ENCODE measurements at places on chromosomes 16 and 17. TPM values are rescaled to one million over a fixed set of nuclear protein-coding genes. Genes with fewer than 3 reads are reported as not detected.

GRCh38 chr16:26475596-26475995 lies 591.1 kb upstream of the C16orf82 start:
- DNase-seq, result no peak

CTRB1 gene
- 0.18 TPM for polyA plus RNA-seq

DNA sequence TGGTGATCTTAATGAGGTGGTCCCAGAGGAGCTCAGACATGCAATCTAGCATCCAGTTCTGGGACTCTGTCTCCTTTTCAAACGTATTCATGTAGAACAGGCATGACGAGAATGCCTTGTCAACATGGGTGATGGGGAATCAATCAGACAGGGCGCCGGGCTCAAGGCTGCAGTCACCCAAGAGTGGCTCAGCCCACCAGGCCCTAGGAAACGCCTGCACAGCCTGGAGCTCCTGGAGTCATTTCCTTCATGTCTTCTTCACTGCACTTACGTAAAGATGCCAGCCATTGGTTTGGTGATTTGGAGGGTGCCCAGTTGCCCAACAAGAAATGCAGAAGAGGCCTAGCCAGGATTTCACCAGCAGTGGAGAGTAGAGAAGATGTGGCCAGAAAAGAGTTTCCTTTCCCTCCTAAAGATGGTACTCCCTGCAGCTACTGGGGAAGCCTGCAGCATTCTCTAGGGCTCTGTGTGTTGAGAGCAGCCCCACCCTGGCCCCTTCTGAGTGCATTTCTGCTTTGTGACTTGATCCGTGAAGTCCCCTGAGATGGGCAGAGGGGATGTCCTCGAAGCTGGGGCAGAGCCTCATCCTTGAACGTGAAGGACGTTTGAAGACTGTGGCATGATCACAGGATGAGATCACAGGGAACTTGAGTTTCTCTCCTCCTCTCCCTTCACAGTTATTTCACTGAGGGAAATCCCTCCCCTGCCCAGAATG lies 24.0 kb upstream of the STH start:
- DNase-seq, result no peak

- DNase-seq, result no peak
Observed at GRCh38 chr17:8212312-8213180, 2.2 kb upstream of the AURKB start.

- DNase-seq, result no peak
Observed at GRCh38 chr16:89831810-89832328, 3.6 kb downstream of the SPIRE2 start.

GRCh38 chr17:27306276-27306835 lies 12.4 kb downstream of the WSB1 start:
- DNase-seq, result no peak

DNA sequence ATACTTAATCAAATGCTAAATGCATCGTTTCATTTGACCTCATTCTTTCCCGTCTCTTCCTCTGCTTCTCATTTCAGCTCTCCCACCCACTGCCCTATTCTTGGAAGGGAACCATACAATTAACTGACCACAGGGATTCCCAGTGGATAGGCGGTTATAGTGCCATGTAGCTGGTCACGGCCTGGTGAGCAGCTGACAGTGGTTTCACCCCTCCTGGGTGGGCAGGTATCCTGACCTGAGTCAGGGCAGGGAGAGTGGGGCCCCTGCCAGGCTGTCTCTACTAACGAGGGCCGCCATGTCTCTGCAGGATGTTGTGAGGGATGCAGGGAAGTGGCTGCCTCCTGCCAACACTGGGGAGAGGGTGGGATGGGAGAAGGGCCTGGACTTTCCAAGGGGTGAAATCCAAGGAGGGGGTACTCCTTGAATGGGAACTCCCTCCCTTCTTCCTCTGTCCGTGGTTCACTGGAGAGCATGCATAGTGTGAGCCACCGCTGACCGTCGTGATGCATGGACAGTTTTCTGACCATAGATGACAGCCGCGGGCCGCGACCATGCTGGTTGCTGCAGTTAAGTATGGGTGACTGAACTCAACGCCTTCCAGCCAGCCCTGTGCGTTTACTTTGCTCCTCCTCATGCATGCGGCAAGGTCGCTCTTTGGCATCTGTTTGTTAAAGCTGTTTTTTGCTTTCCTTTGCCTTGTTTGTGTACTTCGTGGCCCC lies 95.9 kb downstream of the RPTOR start:
- no peak for DNase-seq

SEZ6L2 gene
- polyA plus RNA-seq, result 8.2 TPM

DNA sequence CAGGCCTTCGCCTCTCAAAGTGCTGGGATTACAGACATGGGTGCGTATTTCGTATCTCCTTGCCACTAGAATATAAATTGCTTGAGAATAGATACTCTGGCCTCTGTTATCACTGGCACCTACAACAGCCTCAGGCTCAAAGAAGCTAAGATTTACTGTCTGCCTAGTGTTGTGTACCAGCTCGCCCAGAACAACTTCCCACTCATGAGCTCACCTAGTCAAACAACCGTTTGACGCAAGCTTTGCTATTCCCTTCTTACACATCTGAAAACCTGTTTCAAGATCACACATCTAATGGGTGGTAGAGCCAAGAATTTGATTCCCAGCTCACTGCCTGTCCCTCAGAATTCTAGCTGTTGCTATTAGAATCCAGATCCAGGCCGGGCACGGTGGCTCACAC lies 24.4 kb downstream of the MIS12 start:
- DNase-seq, result no peak

NETO2 gene
- 36.9 TPM for polyA plus RNA-seq

GRCh38 chr17:32553168-32553567 lies 66.4 kb downstream of the CDK5R1 start:
- DNase-seq, result no peak

Measured in left kidney (tissue), 8 donors.